ENCODE measurements at places on chromosomes 4 and X. TPM values are rescaled to one million over a fixed set of nuclear protein-coding genes. Genes with fewer than 3 reads are reported as not detected.

C4orf50 gene
- 0.52 TPM for total RNA-seq

HMX1 gene
- total RNA-seq: not detected

NAP1L3 gene
- 0.70 TPM for total RNA-seq

- H3K27ac ChIP-seq: no peak overlapping the region
- H3K36me3 ChIP-seq: no peaks in the 10 kb centered on the region
- no peak overlapping the region for H3K4me3 ChIP-seq
- H3K27me3 ChIP-seq: no peaks in the 10 kb centered on the region
- no peaks in the 10 kb centered on the region for H3K4me1 ChIP-seq
- DNase-seq: no peak
These were observed 249.1 kb downstream of the DCLK2 start for GRCh38 chr4:150327262-150327780.

- DNase-seq: no peak
- no peak overlapping the region for H3K27ac ChIP-seq
- H3K4me3 ChIP-seq: no peak overlapping the region
- no peaks in the 10 kb centered on the region for H3K4me1 ChIP-seq
- no peaks in the 10 kb centered on the region for H3K36me3 ChIP-seq
- peaks cover 14% of the 10 kb centered on the region for H3K27me3 ChIP-seq
These were observed 171.0 kb upstream of the TBL1X start for GRCh38 chrX:9293903-9294302.

Data from activated T-helper 1 cell treated with anti-CD3 and anti-CD28 coated beads, Interleukin-12 subunit alpha, Interleukin-12 subunit beta, Interleukin-2, Interleukin-4 antibody, amounts not matched to agents 30 ng/mL and 10 ng/mL and 1 ng/mL, durations not matched to agents 14 hours and 24 hours and 36 hours (primary cell).